Central memory CD8-positive, alpha-beta T cell (primary cell): ENCODE measurements at places on chromosomes 5 and 9.
A peak's percentile ranks its signal among the peaks of the same experiment; 100 is the strongest.

GRCh38 chr5:82636591-82636990 is 358.4 kb upstream of the RPS23 start:
- DNase-seq, result no peak
- no peak overlapping the region for H3K4me3 ChIP-seq
- no peaks in the 10 kb centered on the region for H3K36me3 ChIP-seq
- H3K27me3 ChIP-seq, result peaks cover 10% of the 10 kb centered on the region
- no peak overlapping the region for H3K27ac ChIP-seq

DNA sequence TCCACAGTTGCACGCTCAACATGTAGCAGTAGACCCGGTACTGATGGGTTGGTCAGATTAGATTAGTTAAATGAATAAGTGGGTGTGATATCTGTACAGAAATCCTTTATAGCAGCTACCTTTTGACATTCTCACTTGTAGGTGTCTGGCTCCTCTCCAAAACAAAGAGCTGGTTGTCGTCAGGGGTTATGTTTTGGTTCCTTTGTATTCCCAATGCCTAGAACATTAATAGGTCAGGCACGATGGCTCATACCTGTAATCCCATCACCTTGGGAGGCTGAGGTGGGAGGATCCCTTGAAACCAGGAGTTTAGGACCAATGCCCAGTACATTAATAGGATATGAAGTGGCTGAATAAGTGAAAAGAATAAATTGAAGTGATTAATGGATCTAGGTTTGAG is 182.1 kb downstream of the SNCAIP start:
- no peak for DNase-seq
- H3K27ac ChIP-seq, result no peak overlapping the region
- no peak overlapping the region for H3K4me3 ChIP-seq
- H3K4me1 ChIP-seq, result no peaks in the 10 kb centered on the region
- no peaks in the 10 kb centered on the region for H3K36me3 ChIP-seq

GRCh38 chr9:37963936-37964739 is 60.2 kb upstream of the SLC25A51 start:
- no peaks in the 10 kb centered on the region for H3K27me3 ChIP-seq
- H3K4me3 ChIP-seq, result no peak overlapping the region
- DNase-seq, result no peak

GRCh38 chr9:137423514-137424291 is 510 bp downstream of the NOXA1 start:
- no peaks in the 10 kb centered on the region for H3K27me3 ChIP-seq
- H3K4me3 ChIP-seq, result peak overlapping the region; percentile 59
- no peak overlapping the region for H3K27ac ChIP-seq
- no peaks in the 10 kb centered on the region for H3K36me3 ChIP-seq
- H3K4me1 ChIP-seq, result no peaks in the 10 kb centered on the region

DNA sequence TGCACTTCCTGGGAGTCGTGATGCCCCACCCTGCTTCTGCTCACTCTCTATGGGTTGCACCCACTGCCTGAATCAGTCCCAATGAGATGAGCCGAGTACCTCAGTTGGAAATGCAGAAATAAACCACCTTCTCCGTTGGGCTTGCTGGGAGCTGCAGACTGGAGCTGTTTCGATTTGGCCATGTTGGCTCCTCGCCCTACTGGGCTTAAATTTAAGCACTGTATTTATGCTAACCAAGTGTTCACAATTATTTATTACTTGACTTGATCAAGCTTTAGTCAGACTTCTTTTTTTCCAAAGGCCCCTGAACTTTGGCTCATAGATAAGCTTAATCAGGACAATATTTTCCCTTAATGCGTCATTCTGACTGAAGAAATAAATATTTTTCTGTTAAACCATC is 1072.4 kb upstream of the CDH9 start:
- H3K36me3 ChIP-seq, result no peaks in the 10 kb centered on the region
- no peak overlapping the region for H3K27ac ChIP-seq
- no peaks in the 10 kb centered on the region for H3K27me3 ChIP-seq
- no peaks in the 10 kb centered on the region for H3K4me1 ChIP-seq
- no peak for DNase-seq

- no peaks in the 10 kb centered on the region for H3K27me3 ChIP-seq
- no peaks in the 10 kb centered on the region for H3K4me1 ChIP-seq
- H3K4me3 ChIP-seq, result no peak overlapping the region
- DNase-seq, result no peak
Measured at GRCh38 chr5:79200573-79201183, 35.3 kb upstream of the JMY start.

- no peak overlapping the region for H3K4me3 ChIP-seq
- H3K27ac ChIP-seq, result no peak overlapping the region
- H3K27me3 ChIP-seq, result peaks cover 21% of the 10 kb centered on the region
- H3K4me1 ChIP-seq, result no peaks in the 10 kb centered on the region
- peaks cover 1% of the 10 kb centered on the region for H3K36me3 ChIP-seq
- no peak for DNase-seq
Measured at GRCh38 chr9:72790989-72791388, 161.9 kb downstream of the ALDH1A1 start.

- H3K27me3 ChIP-seq, result no peaks in the 10 kb centered on the region
- no peak for DNase-seq
- peaks cover 13% of the 10 kb centered on the region for H3K4me1 ChIP-seq
- no peak overlapping the region for H3K4me3 ChIP-seq
- peaks cover 71% of the 10 kb centered on the region for H3K36me3 ChIP-seq
Measured at GRCh38 chr5:141517880-141518617, 29.2 kb downstream of the PCDHGC5 start.

DNA sequence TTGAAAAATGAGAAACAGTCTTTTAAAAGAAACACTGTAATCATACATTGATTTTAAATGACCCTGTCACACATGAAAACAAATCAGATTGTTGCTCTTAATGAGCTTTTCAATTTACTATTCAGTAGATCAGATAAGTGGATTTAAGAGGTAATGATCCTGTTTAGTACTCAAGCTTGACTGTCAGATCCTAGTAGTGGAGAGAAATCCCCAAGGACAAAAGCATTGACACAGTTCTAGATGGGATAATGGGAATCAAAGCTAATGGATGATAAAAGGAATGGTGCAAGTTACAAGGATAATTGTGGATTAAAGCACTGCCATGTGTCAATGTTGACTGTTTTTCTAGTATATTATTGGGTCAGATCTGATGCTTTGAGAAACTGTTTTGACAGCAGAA is 142.3 kb upstream of the TLX3 start:
- H3K27me3 ChIP-seq, result peaks cover 31% of the 10 kb centered on the region
- H3K4me1 ChIP-seq, result no peaks in the 10 kb centered on the region
- no peak overlapping the region for H3K27ac ChIP-seq
- no peak for DNase-seq
- H3K4me3 ChIP-seq, result no peak overlapping the region
